ENCODE measurements at places on chromosomes 12 and 14.

- no peak overlapping the region for H3K4me3 ChIP-seq
- no peak overlapping the region for H3K27ac ChIP-seq
- H3K27me3 ChIP-seq: no peaks in the 10 kb centered on the region
- H3K4me1 ChIP-seq: peaks cover 11% of the 10 kb centered on the region
- H3K36me3 ChIP-seq: no peaks in the 10 kb centered on the region
Observed at GRCh38 chr12:108442067-108442466, 73.0 kb upstream of the FICD start.

- H3K27ac ChIP-seq: no peak overlapping the region
- H3K4me1 ChIP-seq: no peaks in the 10 kb centered on the region
- H3K27me3 ChIP-seq: no peaks in the 10 kb centered on the region
Observed at GRCh38 chr14:22280497-22281316, 308.3 kb downstream of the DAD1 start.

- H3K27ac ChIP-seq: peak overlapping the region; percentile 95
- peak overlapping the region; percentile 71 for H3K4me3 ChIP-seq
- no peaks in the 10 kb centered on the region for H3K27me3 ChIP-seq
- no peak for DNase-seq
- H3K36me3 ChIP-seq: peaks cover 14% of the 10 kb centered on the region
- peaks cover 42% of the 10 kb centered on the region for H3K4me1 ChIP-seq
Observed at GRCh38 chr14:35046751-35047536, 872 bp downstream of the FAM177A1 start.

GRCh38 chr14:60331201-60332045, 82.4 kb downstream of the PPM1A start:
- peak; percentile 54 for DNase-seq
- H3K4me1 ChIP-seq: peaks cover 23% of the 10 kb centered on the region
- no peaks in the 10 kb centered on the region for H3K27me3 ChIP-seq
- H3K4me3 ChIP-seq: peak overlapping the region; percentile 57
